ENCODE measurements at places on chromosomes 1 and 21.

DNA sequence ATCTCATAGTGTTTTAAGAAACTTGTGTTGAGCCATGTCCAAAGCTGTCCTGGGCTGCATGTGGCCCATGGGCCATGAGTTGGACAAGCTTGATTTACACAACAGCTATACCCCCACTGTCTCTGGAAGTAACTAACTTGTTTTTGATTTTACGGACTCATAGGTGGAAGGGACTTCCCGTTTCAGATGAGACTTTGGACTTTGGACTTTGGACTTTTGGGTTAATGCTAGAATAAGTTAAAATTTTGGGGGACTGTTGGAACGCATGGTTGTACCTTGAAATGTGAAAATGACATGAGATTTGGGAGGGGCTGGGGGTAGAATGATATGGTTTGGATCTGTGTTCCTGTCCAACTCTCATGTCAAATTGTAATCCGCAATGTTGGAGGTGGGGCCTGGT is 52.6 kb upstream of the ZSWIM5 start:
- no peak for DNase-seq

GRCh38 chr1:98931128-98931835 is 73.4 kb downstream of the PLPPR5 start:
- no peak for DNase-seq

- DNase-seq, result no peak
These were observed 28.4 kb downstream of the EVI5 start for GRCh38 chr1:92756537-92756936.

DNA sequence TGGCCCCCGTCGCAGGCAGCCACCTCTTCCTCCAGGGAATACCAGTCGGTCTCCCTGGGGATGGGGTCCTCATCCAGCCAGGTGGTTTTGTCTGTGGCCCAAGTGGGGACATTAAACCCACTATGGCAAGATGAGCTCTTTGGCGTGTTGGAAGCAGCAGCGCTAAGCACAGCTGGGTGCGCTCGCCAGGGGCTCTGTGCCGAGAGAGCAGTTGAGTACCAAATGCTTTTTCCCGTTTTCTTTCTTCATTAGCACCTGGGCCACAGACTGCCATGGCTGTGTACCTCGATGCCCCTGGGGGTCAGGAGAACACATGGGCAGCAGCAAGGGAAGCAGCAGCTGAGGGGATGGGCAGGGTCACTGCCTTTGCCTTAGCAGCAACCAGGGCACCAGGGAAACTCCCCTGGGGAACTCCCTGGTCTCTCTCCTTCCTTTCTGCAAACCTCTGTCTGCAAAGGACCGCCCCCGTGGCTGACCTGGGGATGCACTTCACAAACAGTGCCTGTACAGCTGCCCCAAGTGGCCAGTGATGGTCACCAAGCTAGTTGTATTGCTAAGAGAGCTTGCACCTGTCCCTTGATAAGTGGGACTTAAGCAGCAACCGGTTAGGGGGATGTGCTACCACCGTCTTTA is 31.1 kb downstream of the EDARADD start:
- peak; percentile 14 for DNase-seq

DNA sequence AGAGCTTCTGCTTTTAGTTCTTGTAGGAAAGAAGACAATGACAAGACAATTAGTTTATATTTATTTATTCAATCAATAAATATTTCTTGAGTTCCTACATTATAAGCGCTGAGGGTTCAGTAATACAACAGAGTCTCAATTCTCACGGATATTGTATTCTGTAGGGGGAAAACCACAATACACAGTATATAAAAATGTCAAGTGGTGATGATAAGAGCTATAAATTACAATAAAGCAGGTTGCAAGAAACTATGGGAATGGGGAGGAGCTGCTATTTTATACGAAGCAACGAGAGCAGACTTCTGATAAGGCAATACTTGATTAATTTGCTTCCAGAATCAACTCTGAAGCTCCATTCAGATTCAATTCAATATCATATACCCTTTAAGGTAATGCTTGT is 10.6 kb upstream of the XCL1 start:
- DNase-seq, result no peak

GRCh38 chr21:41363370-41364270 is 1.8 kb downstream of the MX2 start:
- no peak for DNase-seq

GRCh38 chr21:42025376-42026081 is 15.4 kb upstream of the ZBTB21 start:
- DNase-seq, result no peak

DNA sequence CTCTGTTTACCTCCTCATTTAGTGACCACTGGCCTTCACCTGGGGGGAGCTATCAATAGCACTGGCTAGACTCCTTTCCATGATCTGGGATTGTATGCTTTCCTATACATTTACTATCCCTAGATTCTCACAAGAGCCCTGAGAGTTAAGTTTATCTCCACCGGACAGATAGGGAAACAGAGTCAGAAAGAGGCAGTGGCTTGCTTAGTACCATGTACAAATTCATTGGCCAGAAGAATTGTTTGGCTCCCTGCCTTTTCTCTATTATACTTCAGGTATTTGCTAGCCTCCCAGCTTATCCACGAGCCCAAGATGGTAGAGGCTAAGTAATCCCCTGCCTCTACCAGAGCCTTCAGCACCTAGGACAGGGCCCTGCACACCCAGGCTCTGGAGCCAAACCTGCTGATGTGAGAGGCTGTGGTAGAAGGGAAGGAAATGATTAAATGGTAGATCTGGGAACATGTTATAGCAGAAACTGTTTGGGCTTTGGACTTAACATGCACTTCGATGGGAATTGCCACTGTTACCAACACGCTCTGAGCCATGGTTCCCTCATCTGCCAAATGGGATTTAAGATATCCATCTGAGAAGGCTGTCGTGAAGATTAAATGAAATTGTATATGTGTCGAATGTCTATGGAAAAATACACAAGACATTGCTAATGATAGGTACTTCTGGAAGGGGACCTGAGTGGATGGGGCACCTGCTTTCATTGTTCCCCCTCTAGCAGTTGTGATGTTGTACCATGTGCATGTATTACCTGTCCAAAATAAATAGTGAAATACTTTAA is 3.1 kb upstream of the BLACAT1 start:
- peak; percentile 60 for DNase-seq

DNA sequence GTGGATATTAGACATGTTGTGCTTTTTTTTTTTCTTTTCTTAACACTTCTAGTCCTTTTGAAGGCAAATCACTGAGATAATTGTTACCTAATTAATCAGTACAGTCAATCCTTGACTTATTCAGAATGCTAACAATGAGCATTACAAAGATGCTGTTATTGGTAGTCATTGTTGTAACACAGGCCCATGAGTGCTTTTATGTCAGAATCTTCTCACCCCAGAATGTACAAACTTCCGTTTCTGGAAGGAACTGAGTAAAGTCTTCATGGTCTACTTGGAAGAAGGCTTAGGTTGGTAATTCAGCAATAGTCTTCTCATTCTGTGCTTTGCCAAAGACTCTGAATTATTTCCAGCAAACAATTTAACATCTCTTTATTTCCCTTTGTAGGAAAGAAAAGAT is 3.1 kb downstream of the KCNK1 start:
- no peak for DNase-seq

DNA sequence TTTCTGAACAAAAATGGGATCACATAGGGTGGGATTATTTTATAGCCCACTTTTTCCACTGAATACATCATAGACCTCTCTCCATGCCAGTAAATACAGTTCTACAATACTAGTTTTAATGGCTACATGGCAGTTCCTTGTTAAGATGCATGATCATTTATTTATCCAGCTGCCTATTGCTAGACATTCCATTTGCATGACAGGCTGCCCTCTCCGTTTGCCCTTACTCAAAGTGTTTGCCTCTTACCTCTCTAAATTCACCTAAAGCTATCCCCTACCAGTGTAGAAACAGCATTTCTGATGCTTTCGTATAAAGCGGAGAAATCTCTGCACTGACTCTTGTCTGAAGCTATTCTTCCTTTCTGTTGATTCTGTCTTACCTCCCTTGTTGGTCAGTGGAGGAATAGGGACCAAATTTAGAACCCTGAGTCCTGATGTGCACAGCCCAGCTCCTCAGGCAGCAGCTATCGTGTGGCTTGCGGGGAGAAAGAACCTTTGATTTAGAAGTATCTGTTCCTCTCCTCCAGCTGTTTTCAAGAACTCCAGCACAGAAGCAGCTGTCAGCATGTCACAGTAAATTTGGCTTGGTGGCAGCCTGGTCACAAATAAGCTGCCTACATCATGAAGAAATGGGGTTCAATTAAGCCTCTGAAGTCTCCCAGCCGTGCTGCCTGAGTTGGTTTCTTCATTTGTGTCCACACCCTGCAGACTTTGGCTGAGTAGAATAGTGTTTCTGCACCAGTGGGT is 337.3 kb downstream of the PRDM2 start:
- no peak for DNase-seq

Measured in HTR-8/SVneo (cell line).